ENCODE measurements at places on chromosomes 11 and 22.

GRCh38 chr11:6223854-6224253, 10.6 kb downstream of the FHIP1B start:
- no peak for DNase-seq

- no peak for DNase-seq
These were observed 59.5 kb downstream of the CDKN1C start for GRCh38 chr11:2825889-2826678.

DNA sequence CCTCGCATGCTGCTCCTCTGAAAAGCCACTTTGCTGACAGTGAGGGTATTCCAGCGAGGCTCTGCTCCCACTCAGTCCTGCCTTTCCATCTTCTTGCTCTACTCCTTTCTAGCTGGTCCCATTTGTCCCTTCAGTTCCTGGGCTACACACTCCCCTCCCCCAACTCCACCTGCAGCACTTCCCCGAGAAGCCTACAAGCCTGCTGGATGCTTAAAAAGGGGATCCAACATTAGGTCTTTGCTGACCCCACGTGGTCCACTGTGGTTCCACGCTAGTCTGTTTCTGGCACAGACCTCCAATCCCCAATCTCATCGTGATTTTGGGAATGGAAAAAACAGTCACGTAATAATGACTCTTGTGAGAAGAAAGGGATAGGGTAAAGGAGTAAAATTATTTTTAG, 121.6 kb upstream of the SNX19 start:
- DNase-seq = no peak

DNA sequence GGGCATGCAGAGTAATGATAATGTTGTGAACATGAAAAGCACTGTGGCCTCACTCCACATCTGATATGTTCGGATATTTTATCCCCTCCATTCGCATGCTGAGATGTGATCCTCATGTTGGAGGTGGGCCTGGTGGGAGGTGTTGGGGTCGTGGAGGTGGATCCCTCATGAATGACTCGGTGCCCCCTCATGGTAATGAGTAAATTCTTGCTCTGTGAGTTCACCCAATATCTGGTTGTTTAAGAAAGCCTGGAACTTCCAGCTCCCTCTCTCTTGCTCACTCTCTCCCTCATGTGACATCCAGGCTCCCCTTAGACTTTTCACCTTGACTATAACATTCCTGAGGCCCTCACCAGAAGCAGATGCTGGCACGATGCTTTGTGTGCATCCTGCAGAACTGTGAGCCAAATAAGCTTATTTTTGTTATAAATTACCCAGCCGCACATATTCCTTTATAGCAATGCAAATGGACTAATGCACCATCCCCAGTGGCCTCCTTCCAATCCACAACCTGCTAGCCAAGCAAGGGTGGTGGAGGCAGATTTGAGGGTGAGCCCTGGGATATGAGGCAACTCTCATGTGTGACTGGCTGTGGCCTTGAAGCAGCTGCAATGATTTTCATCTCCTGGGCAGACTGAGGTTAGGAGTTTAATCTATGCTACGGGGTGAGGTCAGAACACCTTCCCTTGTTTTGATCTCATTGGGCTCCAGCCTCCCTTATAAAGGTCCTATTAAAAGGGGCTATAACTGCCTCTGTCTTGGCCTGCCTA, 276.5 kb downstream of the ETS1 start:
- DNase-seq = no peak

- peak; percentile 48 for DNase-seq
These were observed 25.0 kb downstream of the MTMR3 start for GRCh38 chr22:29907753-29908515.

GRCh38 chr11:110112457-110112856, 19.3 kb downstream of the ZC3H12C start:
- DNase-seq = peak; percentile 63

DNA sequence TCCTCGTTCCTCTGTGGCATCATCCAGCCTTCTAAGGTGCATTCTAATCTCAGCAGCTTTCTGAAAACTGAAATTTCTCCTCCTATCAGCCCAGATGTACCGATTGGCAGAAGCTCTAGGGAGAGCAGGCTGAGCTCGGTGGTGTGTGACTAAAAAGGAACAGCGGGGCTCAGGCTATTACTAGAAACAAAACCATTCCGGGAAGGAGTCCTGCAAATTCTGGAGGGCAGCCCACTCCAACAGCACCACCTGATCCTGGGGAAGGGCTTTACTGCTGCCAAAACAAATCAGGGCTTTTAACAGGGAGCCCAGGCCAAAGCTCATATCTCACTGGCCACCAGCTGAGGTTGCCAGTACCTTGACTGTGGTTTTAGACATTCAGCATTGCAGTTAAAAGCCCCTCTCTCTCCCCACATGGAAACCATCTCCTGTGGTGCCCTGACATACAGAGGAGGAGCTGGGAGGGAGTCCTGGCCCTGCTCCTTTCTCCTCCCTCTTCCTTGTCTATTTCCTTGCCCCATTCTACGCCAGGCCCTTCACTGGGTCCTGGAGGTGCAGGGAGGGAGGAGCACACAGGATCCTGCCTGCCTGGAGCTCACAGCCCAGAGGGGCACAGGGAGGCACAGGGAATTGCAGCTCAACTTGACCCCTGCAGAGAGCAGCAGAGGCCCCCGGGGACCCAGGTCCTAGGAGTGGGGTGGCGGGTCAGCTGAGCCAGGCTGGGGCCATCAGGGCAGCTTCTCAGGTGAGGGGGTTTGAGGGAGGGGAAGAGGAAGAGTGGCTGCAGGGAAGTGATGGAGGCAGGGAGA, 889 bp downstream of the PLAAT4 start:
- no peak for DNase-seq

DNA sequence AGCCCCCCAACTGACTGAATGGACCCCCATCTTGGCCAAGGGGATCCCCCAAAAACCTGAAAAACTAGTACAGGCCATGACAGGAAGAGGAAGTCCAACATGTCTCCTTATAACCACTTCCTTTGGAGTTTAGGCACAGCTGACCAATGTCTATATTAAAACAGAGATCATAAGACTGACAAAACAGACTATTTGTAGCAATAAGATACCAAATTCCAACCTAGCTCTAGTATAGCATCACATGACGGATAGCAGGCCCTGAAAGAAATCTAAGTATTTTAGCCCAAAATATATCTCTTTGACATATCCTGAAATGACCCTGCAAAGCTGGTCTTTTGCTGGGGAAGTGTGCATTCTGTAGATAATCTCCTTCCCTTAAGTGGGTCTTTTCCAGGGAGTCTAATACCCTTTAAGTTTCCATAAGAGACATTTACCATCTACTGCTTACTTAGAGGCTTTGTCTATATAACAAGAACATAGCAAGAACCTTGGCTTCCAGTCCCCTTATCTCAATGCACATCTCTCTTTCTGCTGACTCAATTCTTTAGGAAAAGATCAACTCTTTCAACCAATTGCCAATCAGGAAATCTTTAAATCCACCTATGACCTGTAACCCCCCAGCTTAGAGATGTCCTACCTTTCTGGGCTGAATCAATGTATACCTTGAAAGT, 34.9 kb upstream of the ACER3 start:
- no peak for DNase-seq

GRCh38 chr11:70610566-70611565, 212.5 kb downstream of the CTTN start:
- no peak for DNase-seq

DNA sequence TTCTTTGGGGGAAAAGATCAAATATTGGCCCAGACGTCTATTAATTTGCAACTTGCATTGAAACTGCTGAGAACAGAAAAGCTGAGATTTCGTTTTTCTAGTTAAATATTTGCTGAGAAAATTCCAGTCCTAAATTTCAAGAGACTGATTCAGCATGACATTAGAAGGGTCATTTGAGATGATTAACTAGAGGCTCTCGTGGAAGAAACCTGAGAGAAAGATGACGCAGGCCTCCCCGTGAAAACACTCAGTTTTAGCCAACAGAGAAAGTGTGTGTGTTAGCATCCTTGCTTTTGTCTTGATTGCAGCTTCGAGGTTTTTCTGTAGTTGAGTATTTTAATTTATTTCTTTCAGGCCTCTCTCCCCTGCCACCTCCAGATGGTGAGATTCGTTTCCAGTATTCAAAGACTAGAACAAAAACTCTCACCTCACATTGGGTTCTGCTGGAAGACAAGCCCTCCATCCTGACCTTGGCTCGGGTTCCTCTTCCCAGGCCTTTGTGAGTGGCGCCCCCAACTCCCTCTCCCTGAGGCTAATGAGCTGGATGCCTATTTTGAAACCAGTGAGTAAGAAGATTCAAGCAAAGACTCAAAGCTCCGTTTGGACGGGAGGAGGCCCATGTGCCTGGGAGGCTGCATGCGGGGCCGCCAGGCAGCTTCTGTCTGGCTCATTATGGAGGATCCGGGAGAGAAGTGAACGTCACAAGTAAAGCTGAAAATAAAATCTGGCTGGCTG, 52.4 kb downstream of the CELSR1 start:
- no peak for DNase-seq

GRCh38 chr11:92911478-92911877, 58.0 kb upstream of the MTNR1B start:
- DNase-seq = no peak

DNA sequence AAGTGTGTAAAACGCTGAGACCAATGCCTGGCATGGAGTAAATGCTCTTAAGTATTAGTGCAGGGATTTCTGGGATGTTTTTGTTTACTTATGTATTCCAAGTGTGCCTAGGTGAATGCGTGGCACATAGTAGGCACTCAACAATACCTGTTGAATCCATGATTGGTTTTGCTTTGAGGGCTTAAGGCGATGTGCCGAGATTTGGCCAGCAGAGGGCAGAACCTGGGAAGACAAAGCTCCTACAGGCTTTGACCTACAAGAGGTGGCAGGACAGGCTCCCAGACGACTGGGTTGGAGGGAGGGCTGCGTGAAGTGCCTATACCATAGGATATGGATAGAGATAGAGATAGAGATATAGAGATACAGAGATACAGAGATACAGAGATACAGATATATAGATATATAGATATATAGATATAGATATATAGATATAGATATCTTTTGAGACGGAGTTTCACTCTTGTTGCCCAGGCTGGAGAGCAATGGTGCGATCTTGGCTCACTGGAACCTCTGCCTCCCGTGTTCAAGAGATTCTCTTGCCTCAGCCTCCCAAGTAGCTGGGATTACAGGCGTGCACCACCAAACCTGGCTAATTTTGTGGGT, 13.9 kb downstream of the KCNE3 start:
- peak; percentile 50 for DNase-seq

DNA sequence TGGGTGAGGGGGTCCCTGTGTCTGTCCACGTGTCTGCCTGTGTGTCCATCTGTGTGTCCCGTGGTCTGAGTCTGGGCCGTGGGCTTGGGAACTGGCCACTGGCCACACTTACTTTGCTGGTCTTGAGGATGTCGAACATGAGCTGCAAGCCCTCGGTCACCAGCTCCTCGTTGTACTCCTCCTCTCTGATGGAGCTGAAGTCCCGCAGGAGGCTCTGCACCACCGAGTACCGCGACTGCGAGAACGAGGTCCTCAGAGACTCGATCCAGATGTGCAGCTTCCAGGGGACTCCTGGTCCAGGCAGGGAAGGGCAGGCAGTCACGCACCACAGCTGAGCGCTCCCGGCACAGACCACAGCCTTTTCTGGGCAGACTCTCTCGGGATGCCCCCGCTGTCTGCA, 55.4 kb downstream of the NAT10 start:
- no peak for DNase-seq

All from GDM1 (cell line).